ENCODE measurements at places on chromosomes 1 and 21.

- no peak for DNase-seq
These were observed 272.5 kb downstream of the RRAGC start for GRCh38 chr1:38586993-38587646.

DNA sequence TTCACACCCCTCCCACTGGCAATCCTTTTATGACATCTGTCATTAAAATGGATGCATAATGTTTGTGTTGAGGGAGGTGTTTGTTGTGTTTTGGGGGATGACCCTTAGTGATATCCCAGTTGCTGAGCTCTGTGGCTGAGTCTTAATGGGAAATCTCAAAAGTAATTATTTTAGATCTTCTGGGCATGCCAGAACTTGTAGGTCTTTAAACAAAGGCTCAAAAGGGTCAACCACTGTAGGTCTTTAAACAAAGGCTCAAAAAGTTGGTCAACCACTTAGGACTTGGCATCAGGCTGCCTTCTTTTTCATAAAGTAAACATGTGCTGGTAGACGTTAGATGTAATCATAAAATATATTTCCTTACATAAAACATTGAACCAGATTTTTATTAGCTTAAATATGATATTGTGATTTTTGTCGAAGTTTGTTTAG lies 78.0 kb downstream of the CDC14A start:
- no peak for DNase-seq

GRCh38 chr1:200638073-200638472 lies 17.5 kb upstream of the KIF14 start:
- DNase-seq: no peak

DNA sequence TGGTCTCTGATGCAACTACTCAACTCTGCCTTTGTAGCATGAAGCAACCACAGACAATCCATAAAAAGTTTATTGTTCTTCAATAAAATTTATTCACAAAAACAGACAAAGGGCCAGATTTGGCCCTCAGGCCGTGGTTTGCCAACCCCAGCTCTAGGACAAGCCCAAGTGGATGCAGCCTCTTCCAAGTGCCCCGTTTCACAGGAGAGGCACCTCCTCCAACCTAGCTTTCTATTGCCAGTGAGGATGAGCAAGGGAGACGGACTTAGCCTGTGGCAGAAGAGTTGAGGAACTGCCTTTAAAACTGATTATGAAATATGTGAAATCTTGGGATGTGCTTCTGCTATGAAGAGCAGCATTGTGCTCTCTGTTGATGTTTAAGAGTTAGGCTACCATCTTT lies 105.4 kb downstream of the PSMG1 start:
- no peak for DNase-seq

DNA sequence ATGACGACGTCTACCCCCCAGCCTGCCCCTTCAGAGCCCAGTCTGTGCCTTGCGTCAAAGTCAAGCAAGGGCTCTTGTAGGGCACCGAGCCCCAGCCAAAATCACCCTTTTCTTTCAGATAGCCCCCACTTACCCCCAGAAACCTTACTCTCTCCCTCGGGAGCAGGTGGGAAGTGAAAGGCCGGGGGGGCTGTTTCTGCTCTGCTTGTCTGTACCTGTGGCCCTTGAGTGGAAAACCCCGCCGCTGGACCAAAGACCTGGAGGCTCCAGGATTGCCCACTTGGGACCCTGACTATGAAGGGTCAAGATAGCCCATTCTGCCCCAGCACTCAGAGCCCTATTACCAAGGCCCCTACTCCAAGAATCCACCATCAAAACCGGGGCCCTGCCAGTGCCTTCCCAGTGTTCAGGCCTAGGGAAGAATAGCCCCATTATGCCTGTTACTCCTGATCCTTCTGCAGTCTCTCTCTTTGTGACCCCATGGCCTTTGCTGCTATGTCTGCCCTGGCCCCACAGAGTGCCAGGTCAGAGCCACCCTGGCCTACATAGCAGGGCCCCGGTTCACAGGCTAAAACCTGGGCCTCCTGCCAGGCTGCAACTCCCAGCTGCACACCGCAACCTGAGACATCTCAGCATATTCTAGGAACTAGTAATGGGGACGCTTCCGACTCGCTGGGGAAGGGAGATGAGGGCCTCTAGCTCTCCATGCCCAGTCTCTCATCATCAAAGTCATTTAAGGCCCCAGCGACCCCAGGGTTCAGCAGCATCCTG lies 22.2 kb upstream of the HPDL start:
- no peak for DNase-seq

- no peak for DNase-seq
These were observed 139.9 kb downstream of the ASTN1 start for GRCh38 chr1:177024623-177025022.

GRCh38 chr21:26438976-26439375 lies 134.1 kb downstream of the CYYR1 start:
- no peak for DNase-seq

DNA sequence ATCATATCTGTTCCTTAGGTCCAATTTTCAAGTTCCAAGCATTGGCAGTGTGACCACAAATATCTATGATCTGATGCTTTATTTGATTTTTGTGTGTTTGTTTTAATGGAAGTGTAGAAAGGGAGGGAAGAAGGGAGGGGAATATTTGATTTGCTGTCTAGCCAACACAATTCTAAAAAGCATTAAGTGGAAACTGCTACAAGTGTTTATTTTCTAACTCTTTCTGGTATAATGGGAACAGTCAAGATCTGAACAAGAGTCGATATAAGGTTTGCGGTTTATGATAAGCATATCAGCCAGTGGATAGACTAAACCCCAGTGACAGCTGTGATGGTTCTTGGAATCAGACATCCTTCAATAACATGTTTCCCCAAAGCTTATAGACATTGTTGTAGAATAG lies 267.8 kb upstream of the SNX7 start:
- DNase-seq: no peak

DNA sequence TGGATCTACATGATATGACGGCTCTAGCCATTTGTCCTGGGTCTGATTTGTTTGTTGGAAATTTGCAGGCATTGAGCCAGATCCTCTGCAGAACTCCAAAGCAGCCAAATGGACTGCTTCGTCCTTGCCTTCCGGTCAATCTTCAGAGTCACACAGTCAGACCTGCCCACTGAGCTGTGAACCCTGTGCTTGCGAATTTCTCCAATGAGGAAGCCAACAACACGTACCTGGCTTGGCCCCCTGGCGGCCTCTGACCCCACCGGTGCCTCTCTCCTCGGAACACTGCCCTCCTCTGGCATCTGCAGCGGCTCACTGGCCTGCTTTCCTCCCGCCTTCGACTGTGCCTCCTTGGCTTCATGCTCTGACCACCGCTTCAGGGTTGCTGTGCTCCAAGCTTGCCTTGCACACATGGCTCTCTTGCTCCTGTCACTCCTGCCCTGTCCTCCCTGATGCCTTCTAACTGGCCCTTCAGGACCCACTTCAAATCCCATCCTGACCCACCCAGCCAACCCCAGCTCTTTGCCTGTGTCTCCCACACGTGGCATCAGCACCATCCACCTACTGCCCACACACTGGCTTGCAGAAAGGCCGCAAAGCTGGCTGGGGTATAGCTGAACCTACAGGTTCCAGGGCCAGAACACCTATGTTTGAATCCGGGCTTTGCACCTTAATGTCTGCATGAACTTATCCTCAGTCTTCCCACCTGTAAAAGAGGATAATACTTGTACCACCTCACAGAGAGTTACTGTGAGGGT lies 128.2 kb downstream of the KCNN3 start:
- DNase-seq: no peak

GRCh38 chr21:26112127-26112742 lies 58.3 kb downstream of the APP start:
- DNase-seq: no peak
